ENCODE measurements at places on chromosomes 5 and 9.

- DNase-seq: no peak
These were observed 162.2 kb downstream of the HSD17B3 start for GRCh38 chr9:96139592-96140295.

DNA sequence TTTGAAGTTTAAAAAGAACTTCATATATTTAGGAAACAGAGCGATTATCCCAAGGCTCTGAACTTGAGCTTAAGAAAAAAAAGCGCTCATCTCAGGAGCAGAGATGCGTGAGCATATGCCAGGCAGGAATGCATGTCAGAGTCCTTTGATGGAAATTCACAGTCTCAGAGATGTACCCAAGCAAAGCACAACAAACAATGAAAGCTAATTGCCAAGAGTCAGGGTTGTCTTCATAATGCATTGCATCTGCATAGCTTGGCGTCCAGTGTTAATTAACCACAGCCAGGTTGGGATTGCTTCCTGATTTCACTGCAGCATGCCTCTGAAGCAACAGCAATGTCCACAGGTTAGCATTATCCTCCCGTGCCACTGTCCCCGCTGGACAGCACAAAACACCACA lies 907.0 kb upstream of the DMAC1 start:
- DNase-seq: no peak

GRCh38 chr5:159128070-159128541 lies 28.4 kb upstream of the EBF1 start:
- no peak for DNase-seq

DNA sequence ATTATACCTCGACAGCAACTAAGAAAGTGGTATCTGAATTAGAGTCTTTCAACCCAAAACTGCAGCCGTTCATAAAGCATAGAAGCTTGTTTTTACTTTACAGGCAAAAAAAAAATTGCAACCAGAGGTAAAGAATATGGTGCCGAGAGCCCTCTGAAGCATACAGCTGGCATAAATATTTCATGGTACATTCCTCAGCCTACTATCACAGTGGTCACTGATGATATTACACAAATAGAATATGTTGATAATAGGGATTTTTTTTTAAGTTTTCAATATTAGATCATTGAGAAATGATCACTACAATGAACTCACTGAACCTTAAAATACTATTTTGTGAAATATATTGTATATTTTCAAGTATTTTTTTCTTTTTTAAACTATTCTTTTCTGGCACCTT lies 6.2 kb upstream of the SMC2 start:
- no peak for DNase-seq

DNA sequence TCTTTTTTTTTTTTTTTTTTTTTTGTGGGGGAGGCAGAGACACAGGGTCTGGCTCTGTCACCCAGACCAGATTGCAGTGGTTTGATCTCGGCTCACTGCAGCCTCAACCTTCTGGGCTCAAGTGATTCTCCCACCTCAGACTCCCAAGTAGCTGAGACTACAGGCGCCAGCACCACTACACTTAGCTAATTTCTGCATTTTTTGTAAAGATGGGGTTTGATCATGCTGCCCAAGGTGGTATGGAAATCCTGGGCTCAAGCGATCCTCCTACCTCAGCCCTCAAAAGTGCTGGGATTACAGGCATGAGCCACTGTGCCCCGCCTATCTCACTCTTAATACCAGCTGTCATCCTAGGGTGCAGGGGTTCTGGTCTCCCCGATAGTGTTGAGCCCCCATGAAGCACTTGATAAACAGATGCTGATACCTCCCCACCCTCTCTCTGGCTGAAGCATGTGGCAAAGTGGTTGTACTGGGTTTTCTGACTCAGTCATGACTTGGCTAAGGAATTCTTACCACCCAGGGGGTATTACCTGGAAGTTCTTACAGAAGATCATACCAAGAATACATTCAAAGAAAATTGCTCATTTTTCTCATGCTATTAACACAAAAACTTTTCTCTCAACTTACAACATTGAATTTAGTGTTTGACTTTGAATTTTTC lies 110.2 kb upstream of the DAPK1 start:
- no peak for DNase-seq

DNA sequence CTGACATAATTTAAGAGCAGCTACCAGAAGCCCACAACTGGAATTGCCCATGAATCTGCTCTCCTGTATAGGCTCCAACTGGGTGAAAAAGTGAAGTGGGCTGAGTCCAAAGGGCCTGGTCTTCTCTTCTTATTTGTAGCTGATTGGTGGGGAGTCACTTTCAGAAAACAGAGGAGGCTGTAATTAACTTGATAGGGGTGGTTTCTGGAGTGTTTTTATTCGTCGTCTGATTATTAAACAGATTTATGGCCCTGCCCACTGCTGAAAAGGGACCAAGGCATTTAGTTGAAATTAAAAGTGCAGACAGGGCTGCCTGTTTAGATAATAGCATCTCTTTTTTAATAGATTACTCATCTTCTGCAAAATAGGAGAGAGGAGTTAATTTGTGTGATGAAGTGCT lies 81.0 kb upstream of the SAP30L start:
- DNase-seq: no peak

GRCh38 chr9:132341177-132341840 lies 13.5 kb downstream of the SETX start:
- no peak for DNase-seq

All from activated T-helper 1 cell treated with anti-CD3 and anti-CD28 coated beads, Interleukin-12 subunit alpha, Interleukin-12 subunit beta, Interleukin-2, Interleukin-4 antibody, amounts not matched to agents 30 ng/mL and 10 ng/mL and 1 ng/mL, durations not matched to agents 14 hours and 24 hours and 36 hours (primary cell).